ENCODE measurements at places on chromosomes 16 and 17.
A peak's percentile ranks its signal among the peaks of the same experiment; 100 is the strongest.

- no peak for DNase-seq
These were observed 19.8 kb downstream of the B9D1 start for GRCh38 chr17:19342611-19343255.

DNA sequence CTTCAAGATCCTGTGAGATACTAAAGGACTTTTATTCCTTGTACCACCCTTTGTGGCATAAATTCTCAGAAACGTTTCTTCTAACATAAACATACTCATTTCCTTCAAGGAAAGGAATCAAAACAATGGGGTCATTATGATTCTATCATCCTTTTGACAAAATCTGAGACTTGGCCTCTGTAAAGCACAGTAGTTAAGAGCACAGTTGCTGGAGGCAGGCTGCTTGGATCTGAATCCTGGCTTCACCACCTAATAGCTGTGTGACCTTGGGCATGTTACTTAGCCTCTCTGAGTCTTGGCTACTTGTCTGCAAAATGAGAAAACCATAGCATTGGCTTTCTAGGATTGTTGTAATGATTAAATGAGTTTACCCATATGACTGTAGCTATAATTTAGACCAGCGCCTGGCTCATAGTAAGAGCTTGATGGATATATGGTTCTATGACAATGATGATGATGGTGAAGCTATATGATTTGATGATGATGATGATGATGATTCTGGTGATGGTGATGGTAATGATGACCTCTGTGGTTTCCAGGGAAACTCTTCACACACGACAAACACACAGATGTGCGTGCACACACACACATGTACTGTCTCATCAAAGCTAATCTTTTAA is 6.1 kb upstream of the KRT31 start:
- DNase-seq: no peak

DNA sequence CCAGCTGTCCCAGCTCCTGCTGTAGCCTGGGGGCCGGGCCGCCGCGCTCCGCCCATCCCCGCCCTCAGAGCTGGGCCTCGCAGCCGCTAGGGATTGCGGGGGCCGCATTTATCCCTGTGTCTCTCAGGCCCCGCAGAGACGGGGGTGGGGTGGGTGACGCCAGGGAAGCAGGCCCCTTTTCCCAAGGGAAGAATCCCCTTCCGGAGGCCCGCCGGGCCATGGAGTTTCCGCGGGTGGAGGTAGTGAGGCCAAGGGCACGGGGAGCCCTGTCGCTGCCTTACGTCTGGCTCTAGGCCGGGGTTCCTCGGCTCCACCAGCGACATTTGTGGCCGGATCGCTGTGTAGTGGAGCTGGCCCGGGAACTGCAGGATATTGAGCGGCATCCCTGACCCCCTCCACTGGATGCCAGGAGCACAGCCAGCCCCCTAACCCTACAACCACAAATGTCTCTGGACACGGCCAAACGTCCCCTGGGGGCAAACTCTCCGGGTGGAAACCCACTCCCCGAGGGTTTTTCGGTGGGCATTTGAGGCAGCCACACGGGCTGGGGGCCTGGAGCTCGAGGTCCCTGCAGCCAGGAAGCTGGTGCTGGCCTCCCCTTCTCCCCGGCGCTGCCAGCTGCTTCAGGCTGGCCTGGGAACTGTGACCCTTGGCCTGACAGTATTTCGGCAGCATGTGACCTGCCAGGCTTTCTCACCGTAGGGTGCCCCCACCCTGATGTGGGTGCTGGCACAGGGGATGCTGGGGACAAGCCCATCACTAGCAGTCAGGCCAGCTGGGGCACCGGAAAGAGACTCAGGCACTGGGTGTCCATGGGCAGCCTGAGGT is 12.0 kb upstream of the CD300A start:
- peak; percentile 86 for DNase-seq

DNA sequence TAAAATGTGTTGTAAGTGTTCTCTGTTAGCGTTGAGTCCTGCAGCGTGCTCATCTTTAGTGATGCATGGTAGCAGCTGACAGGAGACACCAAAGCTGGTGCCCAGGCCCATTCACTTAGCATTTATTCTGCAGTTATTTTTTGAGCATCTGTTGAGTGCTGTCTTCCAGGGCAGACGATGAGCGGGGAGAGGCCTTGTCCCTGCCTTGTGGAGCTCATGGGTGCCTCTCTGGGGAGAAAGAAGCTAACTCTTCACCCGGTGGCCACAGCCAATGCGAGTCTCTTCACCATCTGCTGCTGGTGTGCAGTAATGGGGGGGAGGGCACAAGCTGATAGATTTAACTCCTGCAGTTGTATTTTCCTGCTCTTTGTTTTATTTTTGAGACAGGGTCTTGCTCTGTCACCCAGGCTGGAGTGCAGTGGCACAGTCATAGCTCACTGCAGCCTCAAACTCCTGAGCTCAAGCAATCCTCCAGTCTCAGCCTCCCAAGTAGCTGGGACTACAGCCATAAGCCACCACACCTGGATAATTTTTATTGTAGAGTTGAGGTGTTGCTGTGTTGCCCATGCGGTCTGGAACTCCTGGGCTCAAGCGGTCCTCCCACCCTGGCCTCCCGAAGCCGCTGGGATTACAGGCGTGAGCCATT is 30.5 kb downstream of the GPT2 start:
- no peak for DNase-seq

GRCh38 chr17:77735566-77736198 is 222.8 kb upstream of the TNRC6C start:
- DNase-seq: peak; percentile 11

- DNase-seq: no peak
These were observed 49.8 kb upstream of the CBX4 start for GRCh38 chr17:79888811-79889634.

- DNase-seq: peak; percentile 6
These were observed 36.3 kb downstream of the DHRS7C start for GRCh38 chr17:9755083-9755482.

- no peak for DNase-seq
These were observed 13.6 kb downstream of the CDH15 start for GRCh38 chr16:89184933-89185794.
